Fibroblast of skin of abdomen (primary cell): ENCODE measurements at places on chromosomes 7 and 10.

GRCh38 chr10:126439942-126440341 is 51.7 kb upstream of the ADAM12 start:
- DNase-seq, result no peak

GRCh38 chr7:90706072-90706716 is 110.1 kb downstream of the CDK14 start:
- DNase-seq, result no peak

DNA sequence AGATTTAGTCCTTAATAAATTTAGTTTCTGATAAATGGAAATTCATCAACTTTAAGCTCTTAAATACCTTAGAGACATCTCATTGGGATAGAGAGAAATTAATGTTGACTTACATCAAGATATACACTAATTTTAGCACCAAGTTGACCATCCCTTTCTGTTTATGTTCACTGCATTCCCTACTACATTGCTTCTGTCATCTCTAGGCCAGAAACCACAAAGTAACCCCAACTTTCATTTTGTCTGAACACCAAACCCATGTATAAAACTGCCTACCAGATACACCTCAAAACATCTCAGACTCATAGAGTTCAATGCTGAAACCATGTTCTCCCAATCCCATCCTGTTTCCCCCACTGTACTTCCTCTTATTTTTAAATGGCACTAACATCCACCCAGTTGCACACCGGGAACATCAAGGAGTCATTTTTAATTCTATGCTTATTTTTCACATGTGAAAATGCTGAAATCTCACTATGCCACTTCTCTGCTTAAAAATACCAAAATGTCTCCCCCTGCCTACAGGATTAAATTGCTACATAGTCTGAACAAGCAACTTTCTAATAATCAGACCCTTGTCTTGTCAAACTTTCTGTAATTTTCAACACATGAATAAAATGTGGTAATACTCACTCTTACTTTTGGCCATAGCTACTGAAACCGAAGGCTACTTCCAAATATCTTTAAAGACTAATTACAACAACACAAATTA is 201.6 kb downstream of the SEMA3D start:
- DNase-seq, result no peak

- no peak for DNase-seq
Observed at GRCh38 chr7:104873401-104873800, 140.6 kb upstream of the KMT2E start.

DNA sequence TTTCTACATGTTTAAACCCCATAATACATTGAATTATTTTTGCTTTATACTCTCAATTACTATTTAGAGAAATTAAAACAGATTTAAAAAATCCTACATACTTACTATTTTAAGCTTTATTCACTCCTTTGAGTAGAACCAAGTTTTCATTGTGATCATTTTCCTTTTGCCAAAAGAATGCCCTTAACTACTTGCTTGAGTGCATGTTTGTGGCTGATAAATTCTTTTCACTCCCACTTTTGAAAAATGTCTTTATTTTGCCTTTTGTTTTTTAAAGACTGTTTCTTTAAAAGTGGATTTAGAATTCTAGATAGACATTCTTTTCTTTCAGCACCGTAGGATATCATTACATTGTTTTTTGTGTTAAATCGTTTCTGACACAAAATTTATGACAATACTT is 22.3 kb upstream of the AGR3 start:
- DNase-seq, result peak; percentile 47

DNA sequence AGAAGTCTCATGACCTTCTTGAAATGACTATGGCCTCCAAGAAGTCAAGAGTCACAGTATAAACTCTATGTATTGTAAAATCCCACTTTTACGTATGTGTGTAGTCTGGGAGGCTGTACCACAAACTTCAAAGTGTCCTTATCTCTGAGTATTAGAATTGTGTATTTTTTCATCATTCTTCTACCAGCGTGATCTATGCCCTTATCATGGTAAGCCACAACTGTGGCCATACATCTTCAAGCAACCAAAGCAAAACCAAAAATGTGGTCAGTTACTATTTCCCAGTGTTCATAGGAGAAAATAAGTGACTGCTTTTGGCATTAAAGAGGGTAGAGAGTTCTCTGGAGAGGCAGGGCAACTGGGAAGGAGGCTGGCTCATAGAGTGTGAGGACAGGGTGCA is 42.8 kb downstream of the SPOCK2 start:
- no peak for DNase-seq

DNA sequence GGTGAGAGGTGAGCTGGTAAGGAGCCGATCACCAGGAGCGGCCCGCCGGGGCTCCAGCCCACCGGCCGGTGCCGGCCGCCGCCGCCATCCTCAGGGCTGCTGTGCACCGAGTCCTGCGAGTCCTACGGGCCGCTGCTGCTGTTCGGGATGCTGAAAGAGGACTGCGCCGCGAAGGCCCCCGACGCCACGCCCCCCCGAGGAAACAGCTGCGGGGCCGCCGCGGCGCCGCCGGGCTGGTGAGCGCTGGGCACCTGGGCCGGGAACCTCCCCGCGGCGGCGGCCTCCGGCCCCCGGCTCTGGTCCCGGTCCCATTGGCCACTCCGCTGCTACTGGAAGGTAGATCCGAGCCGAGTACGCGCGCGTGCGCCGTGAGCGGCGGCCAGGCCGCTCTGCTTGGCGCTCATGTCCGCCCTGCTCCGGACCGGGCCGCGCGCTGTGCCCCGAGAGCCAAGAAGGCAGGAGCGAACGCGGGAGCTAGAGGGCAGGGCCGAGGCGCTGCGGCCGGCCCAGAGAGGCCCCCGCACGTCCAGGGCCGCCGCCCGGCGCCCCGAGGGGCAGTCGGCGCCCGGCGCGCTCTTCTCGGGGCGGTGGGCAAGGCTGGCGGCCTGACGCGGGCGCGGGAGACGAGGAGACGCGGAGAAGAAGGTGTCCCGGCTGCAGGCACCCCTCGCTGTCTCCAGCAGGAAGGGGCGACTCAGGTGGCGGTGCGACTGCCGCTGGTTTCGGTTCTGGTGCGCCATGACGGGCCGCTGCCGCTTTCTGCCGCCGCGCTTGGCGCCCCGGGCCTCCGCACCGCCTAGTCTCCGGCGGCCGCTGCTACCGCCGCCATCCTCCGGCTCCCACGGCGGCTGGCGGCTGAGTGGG is 121.3 kb upstream of the WIPF3 start:
- peak; percentile 67 for DNase-seq

DNA sequence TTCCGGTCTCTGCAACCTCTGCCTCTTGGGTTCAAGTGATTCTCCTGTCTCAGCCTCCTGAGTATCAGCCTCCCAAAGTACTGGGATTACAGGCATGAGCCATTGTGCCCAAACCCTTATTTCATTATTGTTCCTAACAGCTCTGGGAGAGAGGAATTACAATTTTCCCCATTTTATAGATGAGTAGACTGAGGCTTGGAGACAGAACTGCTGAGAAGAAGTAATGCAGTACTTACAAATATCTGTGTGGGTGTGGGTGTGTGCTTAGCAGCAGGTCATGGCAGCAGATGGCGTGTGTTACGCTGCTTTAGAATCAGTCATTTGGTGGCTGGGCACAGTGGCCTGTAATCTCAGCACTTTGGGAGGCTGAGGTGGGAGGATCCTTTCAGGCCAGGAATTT is 7.4 kb downstream of the PRKRIP1 start:
- DNase-seq, result no peak

- no peak for DNase-seq
Observed at GRCh38 chr10:132250481-132251475, 57.0 kb downstream of the STK32C start.

DNA sequence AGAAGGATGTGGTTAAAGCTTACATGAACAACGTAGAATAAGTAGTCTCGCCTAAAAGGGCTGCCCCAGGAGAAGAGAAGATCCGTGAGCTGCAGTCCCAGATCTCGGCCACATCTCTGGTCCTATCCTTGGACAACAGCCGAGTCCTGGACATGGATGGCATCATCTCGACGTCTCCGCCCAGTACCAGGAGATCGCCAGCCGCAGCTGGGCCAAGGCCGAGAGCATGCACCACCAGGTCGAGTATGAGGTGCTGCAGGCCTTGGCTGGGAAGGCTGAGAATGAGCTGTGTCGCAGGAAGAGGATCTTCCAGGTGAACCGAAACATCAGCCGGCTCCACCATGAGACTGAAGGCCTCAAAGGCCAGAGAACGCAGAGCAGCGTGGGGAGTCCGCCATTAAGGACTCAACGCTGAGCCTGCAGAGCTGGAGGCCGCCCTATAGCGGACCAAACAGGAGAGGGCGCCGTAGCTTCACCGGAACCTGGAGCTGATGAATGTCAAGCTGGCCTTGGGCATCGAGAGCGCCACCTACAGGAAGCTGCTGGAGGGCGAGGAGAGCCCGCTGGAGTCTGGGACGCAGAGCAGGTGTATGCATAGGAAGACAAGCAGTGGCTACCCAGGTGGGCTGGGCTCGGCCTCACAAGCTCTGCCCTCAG is 22.2 kb downstream of the LIPK start:
- no peak for DNase-seq

- DNase-seq, result peak; percentile 66
Observed at GRCh38 chr7:131381069-131381838, 53.6 kb downstream of the MKLN1 start.

GRCh38 chr7:75928568-75928914 is 13.6 kb downstream of the POR start:
- DNase-seq, result no peak

GRCh38 chr10:63628526-63629362 is 107.5 kb downstream of the REEP3 start:
- peak; percentile 35 for DNase-seq

DNA sequence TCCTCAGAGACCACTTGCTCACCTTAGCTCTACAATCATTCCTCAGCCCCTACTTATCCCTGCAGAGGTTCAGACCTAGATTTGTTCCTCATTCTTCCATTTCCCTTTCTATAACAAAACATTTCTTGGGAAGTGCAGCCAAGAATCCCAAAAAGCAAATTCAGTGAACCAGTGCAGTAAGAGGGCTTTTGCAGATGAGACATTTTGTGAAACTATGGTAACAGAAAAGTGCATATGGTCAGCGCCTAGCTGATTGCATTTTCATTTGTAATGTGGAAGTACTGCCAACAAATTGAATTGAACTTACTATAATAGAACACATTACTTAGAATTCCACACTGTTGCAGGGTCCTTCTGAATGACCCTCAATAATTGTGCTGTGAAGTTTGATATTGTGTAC is 18.6 kb downstream of the AGMO start:
- DNase-seq, result no peak

- no peak for DNase-seq
Observed at GRCh38 chr10:11108356-11108755, 90.7 kb downstream of the CELF2 start.

GRCh38 chr7:70479153-70480021 is 652.6 kb upstream of the GALNT17 start:
- no peak for DNase-seq

DNA sequence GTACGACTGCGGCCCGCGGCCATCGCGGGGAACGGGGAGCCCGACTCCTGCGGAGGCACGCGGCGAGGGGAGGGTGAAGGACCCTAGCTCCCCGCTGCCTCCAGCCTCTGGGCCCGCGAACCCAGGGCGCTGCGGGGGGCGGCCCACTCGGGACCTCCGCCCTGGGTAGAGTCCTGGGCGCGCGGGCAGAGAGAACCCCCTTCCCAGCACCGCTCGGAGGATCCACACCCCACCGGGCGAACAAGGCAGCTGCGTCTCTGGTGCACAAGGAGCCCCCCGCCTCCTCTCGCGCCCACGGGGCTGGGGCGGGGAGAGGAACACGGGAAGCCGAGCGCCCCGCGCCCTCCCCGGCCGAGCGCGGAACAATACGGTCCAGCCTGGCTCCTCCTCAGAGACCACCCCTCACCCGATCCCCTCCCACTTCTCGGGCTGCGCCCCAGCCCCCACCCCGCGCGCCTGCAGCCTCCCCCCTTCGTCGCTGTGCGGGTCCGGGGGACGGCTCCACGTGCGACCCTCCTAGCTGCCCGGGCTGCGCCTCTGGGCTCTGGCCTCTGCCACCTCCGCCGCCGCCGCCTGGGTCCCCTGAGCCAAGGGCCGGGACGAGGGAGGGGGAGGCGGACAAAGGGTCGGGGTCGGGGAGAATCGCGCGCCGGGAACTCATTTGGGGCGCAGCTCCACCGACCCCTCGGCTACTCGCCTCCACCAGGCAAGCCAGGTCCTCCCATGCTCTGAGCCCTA is at the start of gene WDR86:
TSS of gene WDR86 (minus strand) at position 372 of the 738 bp plus-strand sequence. CDS start 449 bp downstream, outside the sequence.
- DNase-seq, result no peak

DNA sequence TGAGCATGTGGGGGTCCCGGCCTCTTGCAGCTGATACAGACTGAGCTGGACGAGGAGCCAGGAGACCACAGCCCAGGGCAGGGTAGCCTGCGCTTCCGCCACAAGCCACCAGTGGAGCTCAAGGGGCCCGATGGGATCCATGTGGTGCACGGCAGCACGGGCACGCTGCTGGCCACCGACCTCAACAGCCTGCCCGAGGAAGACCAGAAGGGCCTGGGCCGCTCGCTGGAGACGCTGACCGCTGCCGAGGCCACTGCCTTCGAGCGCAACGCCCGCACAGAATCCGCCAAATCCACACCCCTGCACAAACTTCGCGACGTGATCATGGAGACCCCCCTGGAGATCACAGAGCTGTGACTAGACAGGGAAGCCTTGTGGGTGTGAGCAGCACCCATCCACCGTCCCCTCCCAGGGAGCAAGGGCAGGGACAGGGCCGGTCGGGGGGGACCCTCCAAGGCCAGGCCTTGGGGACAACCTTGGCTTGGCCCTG is 36.1 kb downstream of the PSAP start:
- DNase-seq, result no peak

DNA sequence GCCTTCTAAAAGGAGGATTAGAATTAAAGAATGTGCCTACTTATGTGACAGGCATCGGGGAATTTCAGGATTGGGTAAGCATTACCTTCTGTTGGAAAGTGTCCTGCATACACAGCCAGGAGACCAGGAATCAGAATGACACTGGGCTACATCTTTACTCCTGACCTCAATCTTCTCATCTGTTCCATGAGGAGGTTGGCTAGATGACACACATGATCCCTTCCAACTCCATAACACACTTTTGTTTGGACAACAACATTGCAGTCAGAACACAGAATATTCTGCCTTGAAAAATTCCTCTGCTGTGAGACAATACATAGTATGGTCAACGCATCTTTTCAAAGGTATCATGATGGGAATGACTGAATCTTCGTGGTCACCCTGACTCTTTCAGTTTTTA is 1281.2 kb upstream of the SORCS1 start:
- peak; percentile 28 for DNase-seq

DNA sequence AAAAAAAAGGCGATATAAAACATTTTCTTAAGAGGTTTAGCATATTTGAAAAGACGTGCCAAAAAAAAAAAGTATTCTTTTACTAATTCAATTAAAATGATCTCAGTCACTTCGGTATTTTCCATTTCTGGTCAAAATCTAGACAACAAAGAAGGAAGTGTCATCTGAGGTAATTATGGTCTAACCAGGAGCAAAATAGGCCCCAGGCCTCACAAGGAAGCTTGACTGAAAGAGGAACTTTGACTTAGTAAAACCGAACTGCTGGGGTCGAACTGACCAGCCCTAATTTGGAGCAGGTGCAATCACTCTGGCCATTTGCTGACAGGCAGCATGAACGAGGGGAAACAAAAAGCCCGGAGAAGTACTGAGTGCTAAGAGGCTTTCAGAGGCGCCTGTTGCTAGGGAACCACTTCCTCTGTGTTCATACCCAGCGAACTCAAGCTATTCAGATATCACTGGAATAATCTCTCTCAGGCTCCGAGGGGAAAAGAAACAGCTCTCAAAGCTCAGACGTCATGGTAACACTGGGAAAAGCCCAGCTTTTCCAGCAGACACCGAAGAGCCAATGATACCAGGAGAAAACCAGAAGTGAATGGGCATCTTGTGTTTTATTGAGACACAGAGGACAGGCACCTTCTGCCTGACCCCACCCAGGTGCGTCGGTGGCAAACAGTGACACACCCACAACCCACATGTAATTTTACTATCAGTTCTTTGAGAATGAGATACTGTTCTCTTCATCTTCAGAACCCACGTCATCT is 126.5 kb downstream of the FAM107B start:
- DNase-seq, result no peak
